ENCODE measurements at places on chromosomes 2 and 18. TPM values are rescaled to one million over a fixed set of nuclear protein-coding genes. Genes with fewer than 3 reads are reported as not detected.
A peak's percentile ranks its signal among the peaks of the same experiment; 100 is the strongest.

GRCh38 chr18:74492259-74492658, 3.9 kb upstream of the CNDP2 start:
- DNase-seq: no peak

DNA sequence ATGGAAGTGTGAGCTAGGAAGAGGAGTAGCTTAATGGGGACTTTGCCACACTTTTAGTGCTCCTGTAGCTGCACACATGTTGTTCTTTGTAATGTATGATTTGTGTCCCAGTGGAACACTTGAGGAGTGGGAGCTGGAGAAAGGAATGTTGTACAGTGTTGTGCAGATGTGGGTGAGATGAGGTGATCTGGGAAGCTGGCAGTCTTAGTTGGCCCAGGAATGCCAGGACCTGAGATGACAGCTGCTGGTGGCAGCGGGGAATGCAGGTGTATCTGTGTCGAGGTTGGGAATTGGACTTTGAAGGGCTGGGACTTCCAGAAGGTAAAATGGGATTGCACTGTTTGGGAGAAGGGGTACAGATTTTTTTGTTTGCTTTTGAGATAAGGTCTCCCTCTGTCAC, 23.6 kb downstream of the NEDD4L start:
- no peak for DNase-seq

- no peak for DNase-seq
Measured at GRCh38 chr2:215888680-215889079, 124.7 kb downstream of the MREG start.

Gene AQP4
- 0.08 TPM for total RNA-seq

Gene XDH
- total RNA-seq: not detected

Gene MRPS5
- 71.8 TPM for total RNA-seq

DNA sequence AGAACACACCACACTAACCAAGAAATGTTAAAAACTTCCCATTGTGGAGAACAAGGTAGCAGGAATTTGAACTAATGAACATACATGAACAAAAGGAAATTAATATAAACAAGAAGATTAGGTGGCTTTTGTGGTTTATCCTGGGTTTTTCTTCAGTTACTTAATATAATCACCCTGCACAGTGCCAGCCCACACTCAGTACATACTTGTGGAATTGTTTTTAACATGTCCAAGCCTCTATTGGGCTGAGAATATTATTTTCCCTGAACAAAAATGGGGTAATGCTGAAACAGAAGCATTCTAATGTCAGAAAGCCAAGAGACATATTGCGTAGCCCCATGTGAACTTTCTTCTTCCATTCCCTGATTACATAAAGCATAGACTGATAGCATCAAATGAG, 202.8 kb downstream of the DNER start:
- DNase-seq: no peak

- DNase-seq: no peak
Measured at GRCh38 chr2:224971214-224971613, 71.1 kb downstream of the DOCK10 start.

GRCh38 chr2:85996591-85996990, 107.8 kb upstream of the ST3GAL5 start:
- no peak for DNase-seq

- no peak for DNase-seq
Measured at GRCh38 chr18:59917422-59917821, 17.6 kb downstream of the PMAIP1 start.

Gene CYBRD1
- total RNA-seq: 0.63 TPM

GRCh38 chr2:238247002-238247822, 7.4 kb upstream of the HES6 start:
- no peak for DNase-seq

Gene BOK
- total RNA-seq: 0.16 TPM

Gene ANTXR1
- total RNA-seq: 0.79 TPM

GRCh38 chr2:46012618-46013240, 284.5 kb upstream of the EPAS1 start:
- no peak for DNase-seq

DNA sequence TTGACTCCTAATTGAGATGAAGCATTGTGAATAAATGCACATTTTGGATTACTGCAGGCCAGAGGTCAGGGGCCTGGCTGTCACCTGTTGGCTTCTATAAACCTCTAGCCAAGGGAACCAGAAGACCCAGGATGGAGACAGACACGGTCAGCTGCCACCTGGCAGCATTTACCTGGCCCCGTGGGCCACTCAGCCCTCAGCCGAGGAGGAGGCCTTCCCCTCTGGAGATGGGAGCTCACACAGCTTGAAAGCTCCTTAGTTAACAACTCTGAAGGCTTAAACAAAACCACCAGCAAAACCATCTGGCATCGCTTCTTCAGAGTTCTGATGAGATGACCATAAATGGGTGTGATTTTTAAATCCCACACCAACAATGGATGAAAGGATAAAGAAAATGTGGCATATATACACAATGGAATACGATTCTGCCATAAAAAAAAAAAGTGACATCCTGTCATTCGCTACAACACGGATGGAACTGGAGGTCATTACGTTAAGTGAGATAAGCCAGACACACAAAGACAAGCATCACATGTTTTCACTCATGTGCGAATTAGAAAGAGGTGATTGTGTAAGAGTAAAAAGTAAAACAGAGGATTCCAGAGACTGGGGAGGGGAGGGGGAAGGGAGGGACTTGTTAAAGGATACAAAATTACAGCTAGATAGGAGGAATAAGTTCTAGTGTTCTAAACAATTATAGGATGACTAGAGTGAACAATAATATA, 218.4 kb downstream of the TMEM163 start:
- no peak for DNase-seq

DNA sequence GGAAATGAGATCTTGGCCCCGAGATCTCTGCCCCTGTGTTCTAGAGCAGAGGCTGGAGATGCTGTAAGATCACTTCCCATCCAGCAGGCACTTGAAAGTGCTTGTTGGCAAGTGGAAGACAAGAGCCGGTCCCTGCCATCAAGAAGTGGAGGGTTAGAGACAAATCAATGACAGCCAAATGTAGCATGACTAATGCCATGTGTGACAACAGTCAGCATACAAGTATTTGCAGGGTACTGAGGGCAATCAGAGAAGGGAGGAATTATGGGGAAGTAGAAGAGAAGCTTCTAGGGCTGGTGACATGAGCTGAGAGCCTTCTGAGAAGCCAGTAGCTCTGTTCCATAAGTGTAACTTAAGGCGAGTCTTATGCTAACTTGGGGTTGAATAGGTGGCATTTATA, 58.6 kb downstream of the TMEM17 start:
- DNase-seq: no peak

Gene EMILIN2
- total RNA-seq: 22.3 TPM

DNA sequence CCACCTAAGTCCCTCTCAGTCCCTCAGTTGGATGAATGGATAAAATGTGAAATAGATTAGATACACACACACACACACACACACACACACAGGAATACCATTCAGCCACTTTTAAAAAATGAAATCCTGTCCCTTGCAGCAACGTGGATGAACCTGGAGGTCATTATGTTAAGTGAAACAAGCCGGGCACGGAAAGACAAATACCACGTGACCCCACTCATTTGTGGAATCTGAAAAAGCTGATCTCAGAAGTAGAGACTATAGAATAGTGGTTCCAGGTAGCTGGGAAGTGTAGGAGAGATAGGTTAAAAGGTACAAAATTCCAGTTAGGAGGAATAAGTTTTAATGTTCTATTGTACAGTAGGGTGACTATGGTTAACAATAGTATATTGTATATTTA, 31.0 kb downstream of the TTC32 start:
- no peak for DNase-seq

DNA sequence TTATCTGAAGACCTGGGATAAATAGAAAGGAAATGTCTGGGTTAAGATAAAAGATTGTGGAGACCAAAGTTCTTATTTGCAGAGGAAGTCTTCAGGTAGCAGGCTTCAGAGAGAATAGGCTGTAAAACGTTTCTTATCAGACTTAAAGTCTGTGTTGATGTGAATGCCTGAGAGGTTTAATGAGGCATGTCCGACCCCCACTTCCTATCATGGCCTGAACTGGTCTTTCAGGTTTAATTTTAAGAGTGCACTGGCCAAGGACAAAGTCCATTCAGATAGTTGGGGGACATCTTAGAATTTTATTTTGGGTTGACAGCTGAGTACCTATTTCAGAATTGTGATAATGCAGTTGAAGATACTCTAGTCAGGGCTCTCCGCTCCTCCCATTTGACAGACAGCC, 92.1 kb downstream of the ATL2 start:
- DNase-seq: no peak

DNA sequence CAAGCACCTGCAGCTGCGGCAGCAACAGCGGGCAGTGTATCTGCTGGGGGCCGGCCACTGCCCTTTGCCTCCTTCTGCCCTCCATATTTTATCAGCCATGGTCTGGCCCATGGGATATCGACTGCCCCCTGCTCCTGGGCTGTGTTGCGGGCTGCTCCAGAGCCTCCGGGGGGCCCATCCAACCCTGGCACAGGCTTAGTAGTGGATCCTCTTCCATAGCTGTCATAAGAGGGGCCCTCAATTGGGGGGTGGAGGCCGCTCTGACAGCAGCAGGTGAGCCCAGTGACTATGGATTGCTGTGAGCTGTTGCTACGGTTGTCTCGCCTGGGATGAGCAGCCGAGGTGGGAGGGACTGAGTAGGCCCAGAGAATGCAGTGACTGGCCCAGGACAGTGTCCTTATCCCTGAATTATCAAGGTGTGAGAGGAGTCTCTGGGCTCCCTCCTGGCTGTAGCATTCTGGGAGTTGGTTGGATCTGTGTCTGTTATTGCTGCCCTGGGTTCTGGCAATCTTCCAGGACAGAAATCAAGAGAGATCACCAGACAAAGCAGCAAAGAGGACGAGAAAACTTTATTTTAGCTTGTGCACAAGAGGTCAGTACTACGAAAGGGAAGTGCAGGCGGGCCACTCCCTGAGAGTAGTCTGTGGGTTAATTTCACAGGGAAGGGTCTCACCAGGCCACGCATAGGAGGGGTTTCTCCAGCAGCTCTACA, 145.1 kb downstream of the ASB1 start:
- DNase-seq: no peak

DNA sequence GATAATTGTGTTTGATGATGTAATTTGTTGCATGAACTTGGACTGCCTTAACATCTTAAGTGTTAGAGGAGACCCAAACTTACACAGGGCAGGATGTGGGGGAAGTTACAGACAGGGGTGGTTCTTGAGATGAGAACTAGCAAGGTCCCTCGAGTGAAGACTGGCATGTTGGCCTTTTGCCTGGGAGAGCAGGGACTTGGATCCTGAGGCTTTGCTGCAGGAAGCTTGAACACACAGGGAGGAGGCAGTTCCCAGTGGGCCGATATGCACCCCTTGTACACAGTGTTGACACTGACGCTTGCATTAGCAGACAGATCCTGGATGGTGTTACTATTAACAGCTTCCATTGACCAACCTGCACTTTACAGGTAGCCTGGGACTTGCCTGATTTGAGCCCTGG, 47.5 kb downstream of the CHRNA1 start:
- no peak for DNase-seq

GRCh38 chr2:195395362-195395761, 261.7 kb upstream of the SLC39A10 start:
- no peak for DNase-seq

GRCh38 chr2:191302459-191303139, 57.4 kb downstream of the MYO1B start:
- DNase-seq: peak; percentile 7

Gene UGT1A8
- not detected for total RNA-seq

DNA sequence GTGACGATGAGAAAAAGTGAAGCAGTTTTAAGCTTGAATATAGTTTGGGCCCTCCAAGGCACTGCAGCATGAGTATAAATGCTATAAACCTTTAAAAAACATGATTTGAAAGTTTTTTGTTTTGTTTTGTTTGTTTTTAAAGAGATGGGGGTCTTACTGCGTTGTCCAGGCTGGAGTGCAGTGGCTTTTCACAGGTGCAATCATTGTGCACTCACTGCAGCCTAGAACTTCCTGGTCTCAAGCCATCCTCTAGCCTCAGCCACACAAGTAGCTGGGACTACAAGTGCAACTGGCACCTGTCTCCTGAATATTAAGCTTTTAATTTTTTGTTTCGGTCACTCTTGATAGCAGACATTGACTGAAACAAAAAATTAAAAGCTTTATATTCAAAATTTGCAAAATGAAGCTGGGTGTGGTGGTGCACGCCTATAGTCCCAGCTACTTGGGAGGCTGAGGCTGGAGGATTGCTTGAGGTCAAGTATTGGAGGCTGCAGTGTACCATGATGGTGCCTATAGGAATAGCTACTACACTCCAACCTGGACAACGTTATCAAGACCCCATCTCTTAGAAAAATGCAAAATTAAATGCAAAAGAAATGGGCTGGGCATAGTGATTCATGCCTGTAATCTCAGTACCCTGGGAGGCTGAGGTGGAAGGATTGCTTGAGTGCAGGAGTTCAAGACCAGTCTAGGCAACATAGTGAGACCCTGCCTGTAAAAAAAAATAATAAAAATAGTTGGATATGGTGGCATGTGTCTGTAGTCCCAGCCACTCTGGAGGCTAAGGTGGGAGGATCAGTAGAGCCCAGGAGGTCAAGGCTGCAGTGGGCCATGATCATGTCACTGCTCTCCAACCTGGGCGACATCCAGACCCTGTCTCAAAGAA, 15.0 kb downstream of the FZD5 start:
- DNase-seq: no peak

DNA sequence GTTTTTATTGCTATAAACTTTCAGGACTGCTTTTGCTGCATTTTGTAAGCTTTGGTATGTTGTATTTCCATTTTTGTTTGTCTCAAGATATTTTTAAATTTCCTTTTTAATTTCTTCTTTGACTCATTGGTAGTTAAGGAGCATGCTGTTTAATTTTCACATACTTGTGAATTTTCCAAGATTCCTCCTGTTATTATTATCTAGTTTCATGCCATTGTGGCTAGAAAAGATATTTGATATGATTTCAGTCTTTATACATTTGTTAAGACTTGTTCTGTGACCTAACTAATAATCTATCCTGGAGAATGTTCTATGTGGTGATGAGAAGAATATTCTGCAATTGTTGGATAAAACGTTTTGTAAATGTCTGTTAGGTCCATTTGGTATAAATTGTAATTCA, 62.1 kb downstream of the NUP35 start:
- no peak for DNase-seq

Gene DPP4
- 8.6 TPM for total RNA-seq

- DNase-seq: no peak
Measured at GRCh38 chr2:174888646-174889271, 116.4 kb downstream of the CHN1 start.

DNA sequence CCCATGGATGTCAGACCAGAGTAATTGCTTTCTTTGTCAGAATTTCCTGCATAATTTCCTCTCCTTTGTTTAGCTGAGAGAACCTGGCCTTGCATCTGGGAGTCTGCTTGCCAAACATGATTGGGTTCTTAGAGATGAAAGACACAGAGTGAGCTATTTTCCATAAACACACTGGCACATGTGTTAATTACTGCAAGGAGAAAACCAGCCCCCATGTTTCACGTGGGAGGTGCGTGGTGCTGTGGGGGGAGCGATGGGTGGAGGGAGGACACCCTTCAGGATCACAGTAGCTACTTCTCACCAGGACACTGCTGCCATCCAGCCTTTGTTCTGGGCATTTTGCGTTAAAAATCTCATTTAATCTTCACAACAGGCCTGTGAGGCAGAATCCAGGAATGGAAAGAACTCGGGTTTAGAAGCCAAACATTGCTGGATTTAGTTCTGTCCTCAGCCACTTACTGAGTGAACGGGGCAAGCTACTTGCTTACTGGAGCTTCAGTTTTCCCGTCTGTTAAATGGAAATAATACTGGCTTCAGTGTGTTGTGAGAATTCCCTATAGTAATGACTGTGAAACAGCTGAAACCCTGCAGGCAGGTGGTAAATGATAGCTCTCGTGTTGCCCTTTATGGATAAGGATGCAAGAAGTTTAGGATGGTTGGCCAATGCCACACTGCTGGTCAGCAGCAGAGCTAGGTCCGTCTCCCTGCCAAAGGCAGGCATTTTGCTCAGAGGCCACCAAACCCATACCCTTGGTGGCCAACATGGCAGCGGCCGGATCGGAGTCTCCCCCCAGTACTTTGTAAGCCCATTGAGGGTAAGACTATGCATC, 100.1 kb upstream of the ASAP2 start:
- no peak for DNase-seq

Gene ALLC
- not detected for total RNA-seq

Measured in activated T-cell treated with anti-CD3 and anti-CD28 coated beads, Interleukin-2, amount 50 U/mL, for 4 hours (primary cell).